Left ventricle myocardium inferior (tissue), 1 donor: ENCODE measurements at places on chromosomes 11 and 22.

DNA sequence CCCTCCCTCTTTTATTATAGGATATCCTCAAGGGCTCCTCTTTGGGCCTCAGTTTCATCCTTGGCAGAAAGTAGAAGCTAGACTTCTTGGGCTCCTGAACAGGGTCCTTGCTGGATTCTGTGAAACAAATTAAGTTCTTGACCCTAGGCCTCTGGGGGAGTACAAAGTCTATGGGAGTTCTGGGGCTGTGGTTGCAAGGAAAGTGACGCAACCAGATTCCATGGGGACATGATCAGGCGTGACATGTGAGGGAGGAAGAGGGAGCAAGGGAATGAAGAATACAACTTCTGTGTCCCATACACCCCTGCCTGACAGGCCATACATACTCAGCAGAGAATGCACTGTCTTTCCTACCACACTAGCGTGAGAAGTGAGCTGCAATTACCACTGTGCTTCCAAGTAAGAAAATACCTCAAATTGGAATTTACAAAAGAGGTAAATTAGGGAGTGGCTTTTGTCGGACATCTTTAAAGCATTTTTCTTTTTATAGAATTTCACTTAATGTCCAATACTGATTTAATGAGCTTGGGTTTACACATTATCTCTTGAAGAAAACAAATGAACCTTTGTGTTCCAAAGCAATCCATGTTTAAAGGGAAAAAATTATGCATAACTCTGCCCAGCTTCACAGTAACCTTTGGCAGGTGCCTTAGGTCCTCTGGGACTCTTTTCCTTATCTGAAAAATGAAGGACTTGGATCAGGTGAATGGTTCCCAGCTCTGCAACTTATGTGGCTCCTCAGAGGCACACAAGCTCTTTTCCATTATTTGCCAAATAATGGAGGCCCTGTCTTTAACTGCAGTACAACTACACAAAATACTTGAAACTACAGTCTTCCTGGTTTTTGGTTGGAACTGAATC lies 38.9 kb downstream of the LIMK2 start:
- DNase-seq: no peak

DNA sequence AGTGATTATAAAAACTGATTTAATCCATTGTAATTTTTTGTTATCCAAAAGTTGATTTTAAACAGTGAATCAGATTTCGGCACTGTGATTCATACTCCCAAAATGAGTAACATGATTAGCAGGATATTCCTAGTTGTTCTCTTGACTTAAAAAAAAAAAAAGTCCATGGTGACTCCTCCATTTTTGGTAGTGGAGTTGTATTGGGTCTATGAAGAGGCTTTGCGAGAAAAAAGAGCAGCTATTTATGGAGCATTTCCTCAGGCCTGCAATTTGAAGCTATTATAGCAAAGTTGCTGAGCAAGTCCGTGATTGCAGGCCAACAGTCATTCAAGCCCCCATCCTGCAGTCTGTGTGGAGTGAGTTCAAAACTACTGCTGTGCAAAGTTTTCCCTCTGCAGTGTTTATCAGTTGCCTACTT lies 28.8 kb downstream of the YAP1 start:
- DNase-seq: no peak

- DNase-seq: no peak
These were observed 36.2 kb downstream of the CNTF start for GRCh38 chr11:58658623-58659022.

DNA sequence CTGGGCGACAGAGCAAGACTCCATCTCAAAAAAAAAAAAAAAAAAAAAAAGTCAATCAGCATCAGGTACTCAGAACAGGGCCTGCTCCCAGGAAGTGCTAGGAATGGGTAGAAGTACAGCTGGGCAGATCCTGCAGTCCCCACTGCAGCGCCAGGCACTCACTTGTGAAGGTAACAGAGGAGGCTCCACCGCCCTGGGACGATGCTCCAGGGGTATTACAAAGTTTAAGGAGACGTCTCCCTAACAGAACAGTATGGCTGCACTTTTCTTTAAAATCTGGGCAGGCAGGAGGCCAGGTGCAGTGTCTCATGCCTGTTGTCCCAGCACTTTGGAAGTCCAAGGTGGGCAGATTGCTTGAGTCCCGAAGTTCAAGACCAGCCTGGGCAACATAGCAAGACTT lies 1449.0 kb downstream of the BRD1 start:
- DNase-seq: no peak

- DNase-seq: no peak
These were observed 8.0 kb downstream of the MRTFA start for GRCh38 chr22:40628354-40629042.

DNA sequence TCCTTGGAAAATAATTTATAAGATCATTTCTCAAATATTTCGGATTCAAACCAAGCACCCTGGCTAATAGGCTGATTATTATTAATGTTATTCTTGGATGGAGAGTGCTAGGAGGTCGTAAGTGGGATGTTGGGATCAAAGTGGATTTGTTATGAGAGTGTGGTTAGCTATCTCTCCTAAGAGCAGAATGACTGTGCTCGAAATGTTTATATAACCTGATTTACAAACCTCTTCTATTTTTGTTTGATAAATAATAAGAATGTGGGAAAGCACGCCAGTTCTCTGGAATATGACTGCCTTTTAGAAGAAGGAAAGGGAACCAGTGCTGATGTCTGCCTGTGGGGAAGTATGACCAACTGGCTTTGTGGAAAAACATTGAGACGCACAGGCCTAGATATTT lies 527.5 kb downstream of the NTM start:
- no peak for DNase-seq

DNA sequence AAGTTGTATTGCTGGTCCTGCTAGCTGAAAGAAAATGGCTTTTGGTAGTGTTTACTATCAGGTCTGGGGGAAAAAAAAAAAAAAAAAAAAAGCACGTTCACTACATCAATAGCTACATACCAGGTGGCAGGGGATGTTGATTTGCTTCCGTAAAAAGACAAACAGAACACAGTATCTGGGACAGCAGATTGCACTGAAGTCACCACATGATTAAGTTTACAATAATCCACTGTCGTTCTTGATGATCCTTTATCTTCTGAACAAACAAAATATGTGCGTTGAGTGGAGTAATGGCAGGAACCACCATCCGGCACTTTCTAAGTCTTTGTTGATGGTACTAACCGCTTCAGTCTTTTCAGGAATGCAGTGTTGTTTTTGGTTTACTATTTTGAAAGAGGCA lies 48.7 kb downstream of the DDX6 start:
- DNase-seq: no peak

DNA sequence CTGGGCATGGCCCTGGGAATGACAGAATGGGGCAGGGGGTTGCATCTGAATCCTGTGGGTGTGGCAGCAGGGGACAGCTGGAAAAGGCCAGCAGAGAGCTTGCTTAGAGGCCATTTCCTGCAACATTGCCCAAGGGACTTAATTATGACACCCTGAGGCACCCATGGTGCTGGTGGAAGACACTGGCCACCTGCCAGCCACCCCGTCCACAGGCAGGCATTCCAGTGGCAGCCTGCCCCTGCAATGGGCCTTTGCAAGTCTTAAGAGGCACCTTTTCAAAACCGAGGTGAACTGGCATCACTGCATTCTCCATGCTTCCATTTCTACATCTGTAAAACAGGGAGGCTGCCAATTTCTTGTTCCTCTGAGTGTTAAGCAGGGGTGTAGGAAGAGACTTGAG lies 21.6 kb upstream of the SUSD2 start:
- DNase-seq: no peak

- no peak for DNase-seq
These were observed 17.0 kb downstream of the ATXN10 start for GRCh38 chr22:45688600-45689080.

GRCh38 chr11:33557201-33557600 lies 143.4 kb downstream of the C11orf91 start:
- no peak for DNase-seq

- DNase-seq: no peak
These were observed 604.0 kb upstream of the ANO3 start for GRCh38 chr11:25727944-25728343.
